Stimulated activated naive CD4-positive, alpha-beta T cell treated with Interleukin-2 at 50 U/mL for 16 hours (primary cell): ENCODE measurements at places on chromosomes 2 and 18.

DNA sequence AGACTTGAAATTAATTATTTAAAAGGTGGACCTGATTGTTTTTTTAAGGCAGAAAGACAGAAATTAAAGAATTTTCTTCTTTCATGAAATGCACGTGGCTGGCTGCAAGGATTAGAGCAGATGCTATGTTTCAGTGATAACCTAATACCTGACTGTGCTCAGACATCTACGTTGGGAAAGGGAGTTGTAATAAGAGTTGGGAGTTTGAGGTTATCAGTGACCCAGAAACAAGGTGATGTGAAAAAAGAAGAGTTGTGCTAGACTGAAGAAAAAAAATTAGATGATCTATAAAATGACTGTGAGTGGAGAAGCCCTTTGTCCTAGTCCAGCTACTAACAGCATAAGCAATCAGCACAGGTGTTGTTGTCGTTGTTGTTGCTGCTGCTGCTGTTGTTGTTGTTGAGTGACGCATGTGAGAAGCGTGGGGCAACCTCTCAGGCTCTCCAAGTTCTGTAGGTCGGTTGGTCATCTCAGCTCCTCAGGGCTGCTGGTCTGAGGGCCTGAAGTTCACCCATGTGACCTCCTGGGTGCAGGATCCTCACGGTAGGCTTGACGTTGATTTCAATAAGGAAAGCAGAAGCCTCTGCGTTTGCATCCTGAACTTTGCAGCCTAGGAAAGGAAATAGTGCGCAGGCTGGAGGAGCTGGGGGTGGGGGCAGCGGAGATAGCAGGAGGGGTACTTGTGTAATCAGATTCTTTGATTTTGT is 7.6 kb downstream of the POU3F3 start:
- DNase-seq: no peak

- no peak for DNase-seq
Measured at GRCh38 chr2:218722876-218723785, 12.5 kb downstream of the TTLL4 start.

GRCh38 chr2:7329465-7329864 is 412.3 kb downstream of the RNF144A start:
- no peak for DNase-seq

DNA sequence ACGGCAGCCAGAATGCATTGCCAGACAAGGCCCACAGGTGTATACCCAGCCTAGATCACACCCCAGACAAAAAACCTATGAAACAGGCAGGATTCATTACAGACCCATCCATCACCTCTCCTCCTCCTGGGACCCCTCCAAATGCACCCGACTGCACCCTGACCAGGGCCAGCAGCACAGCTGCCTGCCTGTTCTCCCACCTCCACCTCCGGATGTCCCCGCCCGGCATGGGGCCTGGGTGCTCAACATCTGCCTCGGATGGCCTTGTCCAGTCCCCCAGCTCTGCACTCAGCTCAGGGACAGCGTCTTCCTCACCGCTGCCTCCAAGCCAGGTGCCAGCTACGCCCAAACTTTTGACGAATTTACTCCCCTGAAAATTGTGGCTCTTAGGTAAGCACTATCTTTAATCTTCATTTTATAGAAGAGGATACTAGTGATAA is 91.1 kb downstream of the TPO start:
- DNase-seq: no peak
